Pons (tissue), 1 donor: ENCODE measurements at places on chromosomes 2 and 18.
A peak's percentile ranks its signal among the peaks of the same experiment; 100 is the strongest.

DNA sequence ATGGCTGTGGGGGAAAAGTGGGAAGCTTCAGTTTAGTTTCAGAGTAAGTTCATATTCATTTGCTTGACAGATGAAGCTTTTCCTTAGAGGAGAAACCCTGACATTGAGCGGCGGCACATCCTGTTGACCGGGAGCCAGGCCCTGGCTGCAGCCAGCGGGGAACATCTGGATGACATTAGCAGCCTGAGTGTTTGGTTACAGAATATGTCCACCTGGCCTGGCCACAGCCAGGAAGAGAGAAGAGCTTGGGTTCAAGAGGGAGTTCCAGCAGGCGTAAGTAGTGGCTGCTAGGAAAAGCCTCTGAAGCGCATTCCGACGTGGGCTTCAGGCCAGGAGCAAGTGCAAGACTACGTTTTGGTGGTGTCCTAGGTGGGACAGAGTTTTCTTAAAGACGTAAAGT, 144.9 kb upstream of the MYCN start:
- DNase-seq: no peak

GRCh38 chr2:29765721-29766120, 155.7 kb downstream of the ALK start:
- no peak for DNase-seq

GRCh38 chr2:107008843-107009242, 122.9 kb upstream of the ST6GAL2 start:
- no peak for DNase-seq

- DNase-seq: no peak
Observed at GRCh38 chr2:66771359-66771976, 336.5 kb downstream of the MEIS1 start.

GRCh38 chr2:96857667-96858372, at the start of gene ANKRD39:
Gene ANKRD39 (minus strand): TSS chr2:96858016. CDS start chr2:96857987, 29 bp downstream.
- peak; percentile 98 for DNase-seq

DNA sequence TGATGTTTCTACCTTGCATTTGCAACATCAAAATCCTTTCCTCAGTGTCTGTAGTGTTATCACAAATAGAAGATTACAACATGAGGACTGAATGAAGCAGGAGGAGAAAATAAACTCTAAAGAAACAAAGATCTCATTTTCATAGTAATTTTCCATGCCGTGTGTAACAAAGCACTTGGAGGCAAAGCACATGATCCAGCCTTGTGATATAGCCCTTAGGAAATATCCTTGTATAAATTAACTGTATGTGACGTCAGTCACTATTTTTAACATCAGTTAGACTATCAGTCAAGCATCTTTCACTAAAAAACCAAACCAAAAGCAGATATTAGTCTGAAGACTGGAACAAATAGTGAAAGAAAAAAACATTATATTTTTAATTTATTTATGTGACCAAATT, 492.1 kb upstream of the CNTNAP5 start:
- DNase-seq: no peak

- no peak for DNase-seq
Observed at GRCh38 chr2:207130958-207131521, 34.7 kb downstream of the KLF7 start.

GRCh38 chr2:98245491-98245890, 100.8 kb upstream of the CNGA3 start:
- no peak for DNase-seq

DNA sequence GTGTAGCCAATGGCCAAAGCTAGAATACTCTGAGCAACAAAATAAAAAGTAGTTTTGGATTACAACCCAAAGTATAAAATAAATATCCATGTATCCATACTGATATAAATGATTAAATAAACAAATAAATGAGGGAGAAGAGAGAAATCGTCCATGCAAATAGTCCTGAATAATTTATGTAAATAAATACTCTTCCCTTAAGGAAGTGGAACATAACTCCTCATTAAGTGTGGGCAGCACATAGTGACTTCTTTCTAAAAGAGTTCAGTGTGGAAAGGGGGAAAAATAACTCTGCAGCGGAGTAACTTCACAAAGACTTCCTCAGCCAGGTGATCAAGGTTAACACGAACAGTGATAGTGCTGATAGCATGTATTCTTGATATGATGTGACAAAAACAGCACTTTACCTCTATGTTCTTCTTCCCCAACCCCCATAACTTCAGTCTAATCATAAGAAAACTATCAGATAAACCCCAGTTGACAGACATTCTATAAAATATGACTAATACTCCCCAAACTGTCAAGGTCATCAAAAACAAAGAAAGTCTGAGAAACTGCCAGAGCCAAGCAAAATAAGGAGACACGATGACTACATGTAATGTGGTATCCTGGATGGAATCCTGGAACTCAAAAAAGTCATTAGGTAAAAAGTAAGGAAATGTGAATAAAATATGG, 30.7 kb downstream of the METTL8 start:
- DNase-seq: no peak

DNA sequence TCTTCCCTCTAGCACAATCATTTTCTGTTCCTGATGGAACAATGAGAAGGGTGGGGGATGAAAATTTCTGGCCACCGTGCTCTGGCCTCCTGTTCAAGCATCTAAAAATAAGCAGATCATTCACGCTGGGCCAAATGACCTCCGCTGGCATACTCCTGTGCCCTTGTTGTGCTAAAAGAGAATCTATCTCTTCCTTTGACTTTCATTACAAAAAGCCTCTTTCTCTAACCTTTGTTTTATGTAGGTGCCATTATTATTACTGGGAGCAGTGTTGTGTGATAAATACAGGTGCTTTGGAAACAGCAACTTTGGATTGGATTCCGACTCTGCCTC, 44.6 kb upstream of the B3GNT2 start:
- DNase-seq: no peak

DNA sequence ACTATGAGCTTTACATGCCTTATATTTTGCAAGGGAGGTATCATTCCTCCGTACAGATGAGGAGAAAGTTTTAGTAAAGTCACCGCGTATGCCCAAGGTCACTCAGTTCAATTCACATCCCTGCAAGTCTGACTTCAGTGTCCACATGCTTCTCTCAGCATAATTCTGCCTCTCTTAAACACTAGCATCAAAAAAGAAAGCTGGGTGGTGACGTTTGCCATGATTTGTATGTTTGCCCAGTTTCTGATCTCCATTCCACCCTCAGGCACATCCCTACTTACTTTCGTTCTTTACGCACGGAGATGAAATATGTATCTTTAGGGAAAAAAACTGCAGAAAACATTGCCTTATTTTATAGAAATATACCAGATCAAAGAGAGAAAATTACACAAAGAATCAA, 129.2 kb upstream of the PTPRM start:
- no peak for DNase-seq

DNA sequence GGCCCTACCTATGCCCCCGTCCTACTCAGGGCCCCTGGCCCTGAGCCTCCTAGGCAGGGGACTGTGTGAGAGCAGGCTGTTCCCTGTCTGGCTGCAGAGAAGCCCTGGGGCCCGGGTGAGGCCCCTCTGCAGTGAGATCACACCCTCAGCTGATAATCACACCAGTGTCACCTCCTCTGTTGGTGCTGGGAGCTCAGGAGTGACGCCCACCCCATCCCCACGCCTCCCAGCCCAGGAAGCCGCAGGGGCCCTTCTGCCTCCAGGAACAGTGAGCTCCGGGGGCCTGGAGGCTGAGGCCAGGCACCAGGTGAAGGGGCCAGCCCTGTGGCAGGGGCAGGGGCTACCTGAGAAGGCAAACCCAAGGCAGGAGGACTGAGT, 20.0 kb downstream of the KCNIP3 start:
- DNase-seq: no peak

DNA sequence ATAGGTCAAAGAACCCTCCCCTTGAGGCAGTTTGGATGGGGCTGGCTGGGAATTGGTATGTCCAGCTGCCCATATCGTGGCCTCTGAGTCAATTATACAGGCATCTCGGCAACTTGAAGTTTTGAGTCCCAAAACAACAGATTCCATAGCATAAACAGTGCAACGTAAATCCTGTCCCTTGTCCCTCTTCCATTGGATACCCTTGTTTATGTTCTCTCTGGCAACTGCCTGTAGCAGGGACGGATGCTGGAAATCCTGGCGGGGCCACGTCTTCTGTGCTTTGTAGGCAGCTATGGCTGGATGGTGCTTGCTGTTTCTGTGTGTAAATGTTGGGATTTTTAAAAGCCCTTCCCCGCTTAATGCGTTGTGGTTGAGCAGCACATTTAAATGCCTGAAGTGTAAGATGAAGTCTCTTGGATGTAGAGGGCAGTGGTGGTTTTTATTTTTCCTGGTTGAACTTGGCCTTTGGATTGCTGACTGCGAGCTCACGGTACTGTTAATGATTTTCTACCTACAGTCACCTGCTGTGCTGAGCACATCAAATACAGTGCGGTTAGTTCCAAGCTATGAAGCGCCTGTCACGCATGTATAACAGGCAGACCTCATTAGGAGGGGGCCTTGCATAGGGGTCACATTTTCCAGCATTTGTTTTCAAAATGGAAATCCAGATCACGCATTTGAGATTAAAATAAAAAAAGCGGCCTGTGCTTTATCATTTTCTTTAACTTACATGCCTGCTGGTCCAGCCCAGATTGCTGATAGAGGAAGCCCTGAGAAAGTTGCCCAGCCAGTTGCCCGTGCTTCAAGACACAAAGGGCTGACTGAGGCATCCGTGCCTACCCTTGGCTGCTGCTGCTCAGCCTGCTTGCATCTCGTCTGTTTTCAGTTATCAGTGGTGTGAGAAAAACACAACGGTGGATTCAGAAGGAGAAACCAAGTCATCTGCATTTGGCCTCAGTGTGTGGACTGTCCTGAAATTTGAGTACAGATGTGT, 84.7 kb downstream of the NEDD4L start:
- DNase-seq: no peak
